Caki2 (cell line): ENCODE measurements at places on chromosomes 11 and 22. TPM values are rescaled to one million over a fixed set of nuclear protein-coding genes. Genes with fewer than 3 reads are reported as not detected.

- DNase-seq, result no peak
These were observed 104.7 kb upstream of the E2F8 start for GRCh38 chr11:19345519-19345847.

The ANKK1 gene
- not detected in 2 replicates for total RNA-seq

The MRGPRX3 gene
- total RNA-seq, result not detected in 2 replicates

DNA sequence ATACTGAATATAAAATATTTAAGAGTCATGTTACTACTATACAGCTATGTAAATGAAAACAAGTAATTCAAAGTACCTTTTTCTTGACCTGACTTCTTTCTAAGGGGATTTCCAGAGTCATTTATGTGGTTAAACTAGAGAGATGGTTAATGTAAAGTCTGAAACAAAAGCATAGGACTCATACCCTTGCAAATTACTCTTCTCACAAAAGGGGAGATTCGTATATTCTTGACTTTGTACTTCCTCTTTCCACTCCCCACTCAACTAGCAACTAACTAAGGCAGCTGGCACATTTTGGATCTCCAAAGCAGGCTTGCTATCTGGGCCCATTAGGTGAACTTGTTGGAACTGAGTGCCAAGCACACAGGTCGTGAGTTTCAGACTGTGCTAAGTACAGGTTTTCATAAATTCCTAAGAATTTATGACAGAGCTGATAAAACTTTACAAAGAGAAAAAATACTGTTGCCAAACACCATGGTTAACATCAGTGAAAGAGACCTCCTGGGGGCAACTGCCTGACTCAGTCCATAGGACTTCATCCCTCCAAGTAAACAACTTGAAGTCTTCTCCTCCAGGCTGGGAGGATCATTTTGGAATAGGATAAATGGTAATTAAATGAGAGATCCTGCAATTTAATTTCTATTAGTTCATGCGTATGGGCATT lies 77.0 kb upstream of the DDI1 start:
- DNase-seq, result no peak

DNA sequence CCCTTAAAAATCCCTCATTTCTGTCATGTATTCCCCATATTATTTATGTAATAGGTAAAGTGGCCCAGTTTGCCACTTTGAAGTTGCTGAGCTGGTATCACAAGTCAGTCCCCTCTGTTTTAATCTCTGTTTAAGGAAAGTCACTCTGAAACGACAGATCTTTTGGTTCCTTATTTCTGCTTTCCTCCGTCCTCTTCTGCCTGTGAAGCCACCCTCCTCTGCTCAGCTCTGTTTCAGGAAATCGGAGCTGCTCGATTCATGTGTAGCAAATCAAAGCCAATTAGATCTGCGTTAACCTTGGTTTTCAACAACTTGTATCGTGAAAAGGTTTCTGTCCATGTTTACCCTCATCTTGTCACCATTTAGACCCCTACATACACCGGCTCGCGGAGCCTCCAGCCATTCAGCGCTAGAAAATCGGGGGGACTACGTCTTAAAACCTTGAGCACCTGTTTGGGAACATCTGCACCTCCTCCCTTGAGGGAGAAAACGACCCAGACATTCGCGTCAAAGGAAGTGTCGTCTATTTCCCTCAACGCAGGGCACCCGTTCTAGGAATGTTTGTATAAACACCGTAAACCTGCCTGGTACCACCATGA lies 576 bp upstream of the SC5D start:
- DNase-seq, result no peak

DNA sequence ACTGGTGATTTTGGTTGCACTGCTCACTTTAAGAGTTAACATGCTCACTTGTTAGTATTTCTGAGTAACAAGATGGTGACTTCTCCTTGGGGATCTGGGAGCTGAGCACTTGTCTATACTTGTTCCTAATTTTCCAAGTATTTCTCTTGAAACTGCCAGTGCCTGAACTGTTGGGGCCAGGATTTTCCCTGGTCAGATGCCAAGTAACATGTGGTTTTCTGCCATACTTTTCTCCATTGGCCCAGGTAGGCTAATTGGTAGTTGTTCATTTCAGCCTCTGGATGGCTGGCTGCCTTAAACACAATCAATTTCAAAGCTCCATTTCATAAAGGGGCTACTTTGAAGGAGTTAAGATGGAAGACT lies 35.0 kb downstream of the RNF141 start:
- no peak for DNase-seq

The SEC14L6 gene
- 28.2 and 51.2 TPM in 2 replicates for total RNA-seq
